Fibroblast of mammary gland (primary cell): ENCODE measurements at places on chromosomes 11 and 22.

DNA sequence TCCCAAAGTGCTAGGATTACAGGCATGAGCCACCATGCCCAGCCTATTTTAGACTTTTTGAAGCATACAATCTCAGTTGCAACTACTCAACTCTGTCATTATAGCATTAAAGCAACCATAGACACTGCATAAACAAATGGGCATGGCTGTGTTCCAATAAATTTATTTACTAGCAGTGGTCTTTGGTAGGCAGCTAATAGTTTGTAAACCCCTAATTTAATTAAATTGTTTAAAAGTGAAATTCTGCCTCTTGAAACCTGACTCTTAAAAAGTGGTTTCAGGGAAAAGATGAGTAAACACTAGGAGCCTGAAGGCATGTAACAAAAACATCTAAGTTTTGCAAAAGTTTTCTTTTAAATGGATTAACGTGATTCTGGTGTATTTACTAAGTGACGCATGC lies 1364.5 kb downstream of the LRRC4C start:
- no peak for DNase-seq

DNA sequence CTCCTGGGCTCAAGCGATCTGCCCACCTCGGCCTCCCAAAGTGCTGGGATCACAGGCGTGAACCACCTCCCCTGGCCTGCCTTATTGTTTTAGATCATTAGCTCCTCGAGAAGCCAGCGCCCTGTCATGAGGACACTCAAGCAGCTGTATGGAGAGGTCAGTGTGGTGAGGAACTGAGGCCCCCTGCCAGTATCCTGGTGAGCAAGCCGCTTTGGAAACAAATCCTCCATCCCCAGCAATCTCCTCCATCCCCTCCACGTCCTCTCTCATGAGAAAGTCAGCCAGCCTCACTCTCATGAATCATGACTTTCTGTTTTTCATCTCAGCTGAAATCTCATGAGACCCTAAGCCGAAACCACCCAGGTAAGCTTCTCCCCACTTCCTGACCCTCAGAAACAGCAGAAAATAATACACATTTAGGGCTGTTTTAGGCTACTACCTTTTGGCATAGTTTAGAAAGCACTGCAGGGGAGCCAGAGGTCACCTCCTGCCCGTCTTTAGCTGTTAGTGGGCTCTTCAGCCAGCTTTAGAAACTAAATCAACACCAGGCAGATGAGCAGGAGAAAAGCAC lies 56.0 kb downstream of the CTTN start:
- no peak for DNase-seq

DNA sequence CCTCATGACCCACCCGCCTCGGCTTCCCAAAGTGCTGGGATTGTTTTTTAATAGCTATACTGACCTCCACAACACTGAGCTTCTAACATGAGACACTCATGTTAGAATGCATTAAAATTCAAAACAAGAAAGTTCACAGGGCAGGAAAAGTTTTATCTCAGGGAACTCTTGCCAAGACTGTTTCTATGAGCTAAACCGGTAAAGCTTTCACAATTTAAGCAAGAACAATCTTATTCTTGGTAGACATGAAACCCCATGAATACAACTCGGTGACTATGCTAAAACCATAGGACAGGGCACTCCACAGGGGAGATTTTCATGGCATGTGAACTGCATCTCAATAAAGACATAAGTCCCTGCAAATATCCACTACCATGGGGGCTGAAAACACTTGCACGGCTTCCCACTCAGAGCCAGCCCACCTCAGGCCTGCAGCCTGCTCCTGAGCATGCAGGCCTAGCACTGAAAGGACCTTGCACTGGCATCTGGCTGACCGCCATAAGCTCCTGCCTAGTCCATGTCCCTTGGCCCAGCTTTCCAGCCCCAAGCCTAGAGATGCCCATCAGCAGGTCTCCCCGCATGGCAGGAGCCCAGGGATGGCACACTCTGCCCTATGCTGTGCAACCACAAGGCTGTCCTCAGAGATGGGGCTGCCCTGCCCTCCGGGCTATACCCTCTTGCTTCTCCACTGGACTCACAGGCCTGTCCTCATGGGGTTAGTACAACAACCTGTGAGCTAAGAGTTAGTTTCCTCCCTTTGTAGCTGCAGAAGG lies 58.4 kb downstream of the DGCR2 start:
- no peak for DNase-seq

GRCh38 chr11:85913513-85913912 lies 58.3 kb downstream of the CCDC83 start:
- no peak for DNase-seq

DNA sequence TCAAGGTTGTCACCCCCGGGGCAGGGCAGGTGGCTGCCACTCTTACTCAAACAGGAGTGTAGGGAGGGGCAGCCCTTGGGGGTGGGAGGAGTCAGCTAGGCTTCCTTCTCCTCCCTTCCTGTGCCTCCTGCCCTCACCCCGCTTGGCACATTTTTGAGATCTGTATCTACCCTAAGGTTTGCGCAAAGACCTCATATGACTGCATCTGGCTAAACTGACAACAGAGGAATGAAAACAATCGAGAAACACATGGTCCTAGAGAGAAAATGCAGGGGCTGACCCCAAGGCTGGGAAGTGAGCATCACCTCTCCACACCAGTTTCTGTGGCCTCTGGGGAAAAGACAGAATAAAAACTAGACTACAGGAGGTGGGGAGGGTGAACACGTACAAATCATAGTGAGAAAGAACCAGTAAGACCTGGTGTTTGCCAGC lies 28.1 kb downstream of the IGSF9B start:
- no peak for DNase-seq

GRCh38 chr11:67053896-67054329 lies 2.7 kb upstream of the RHOD start:
- DNase-seq = peak; percentile 51

GRCh38 chr11:88484873-88485621 lies 147.5 kb upstream of the CTSC start:
- peak; percentile 54 for DNase-seq

DNA sequence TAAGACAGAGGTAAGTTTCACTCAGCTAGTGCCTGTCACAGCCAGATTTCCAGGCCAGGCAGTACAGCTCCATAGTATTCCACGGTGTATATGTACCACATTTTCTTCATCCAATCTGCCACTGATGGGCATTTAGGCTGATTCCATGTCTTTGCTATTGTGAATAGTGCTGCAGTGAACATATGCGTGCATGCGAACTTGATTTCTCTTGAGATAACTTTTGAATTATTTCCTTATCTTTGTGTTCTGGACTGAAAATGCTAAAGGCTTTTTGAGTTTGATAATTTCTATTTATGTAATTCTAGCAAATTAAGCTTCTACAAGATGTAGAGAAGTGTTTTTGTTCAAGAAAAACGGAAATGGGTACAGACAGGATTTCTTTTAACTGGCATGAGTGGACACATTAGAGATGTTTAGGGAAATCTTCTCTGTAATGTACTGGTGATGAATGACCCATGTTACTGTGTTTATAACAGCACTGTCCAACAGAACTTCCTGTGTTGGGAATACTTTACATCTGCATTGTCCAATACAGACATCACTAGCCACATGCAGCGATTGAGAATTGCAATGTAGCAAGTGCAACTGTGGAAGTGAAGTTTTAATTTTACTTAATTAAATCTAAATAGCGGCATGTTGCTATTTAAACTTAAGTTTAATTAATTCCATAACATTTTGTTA lies 151.3 kb downstream of the CADM1 start:
- DNase-seq = no peak

DNA sequence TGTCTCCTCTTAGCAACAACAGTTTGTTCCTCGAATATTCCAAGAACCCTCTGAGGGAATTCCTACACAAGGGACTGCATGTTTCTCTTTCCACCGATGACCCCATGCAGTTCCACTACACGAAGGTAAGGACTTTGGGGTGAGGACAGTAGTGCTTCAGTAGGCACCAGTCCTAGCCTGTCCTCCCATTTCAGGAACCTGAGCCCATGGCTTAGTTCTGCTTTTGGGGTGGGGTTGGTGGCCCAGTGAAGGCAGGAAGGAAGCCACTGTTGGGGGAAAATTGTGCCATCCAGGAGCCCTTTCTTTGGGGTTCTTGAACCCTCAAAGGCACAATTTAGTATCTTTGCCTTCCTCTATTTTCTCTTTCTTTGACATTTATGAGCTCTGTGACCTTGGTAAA lies 38.2 kb downstream of the RNF141 start:
- DNase-seq = no peak

GRCh38 chr22:28395920-28396753 lies 283.5 kb downstream of the TTC28 start:
- DNase-seq = peak; percentile 47

DNA sequence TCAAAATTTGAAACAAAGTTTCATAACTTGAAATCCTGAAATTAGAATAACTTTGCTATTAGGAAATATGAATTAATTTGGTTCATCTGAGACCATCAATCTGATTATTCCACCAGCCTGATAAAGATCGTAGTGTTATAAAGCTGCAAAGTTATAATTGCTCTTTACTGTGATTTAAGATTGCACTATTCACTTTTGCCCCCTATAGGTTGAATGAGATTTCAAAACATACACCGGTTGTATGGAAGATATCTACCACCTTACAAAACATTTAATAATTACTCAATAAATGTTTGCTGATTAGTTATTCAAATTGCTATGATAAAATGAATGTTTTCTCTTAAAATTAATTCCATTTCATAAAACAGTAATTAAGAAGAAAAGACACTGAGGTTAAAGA lies 26.1 kb downstream of the APIP start:
- no peak for DNase-seq

DNA sequence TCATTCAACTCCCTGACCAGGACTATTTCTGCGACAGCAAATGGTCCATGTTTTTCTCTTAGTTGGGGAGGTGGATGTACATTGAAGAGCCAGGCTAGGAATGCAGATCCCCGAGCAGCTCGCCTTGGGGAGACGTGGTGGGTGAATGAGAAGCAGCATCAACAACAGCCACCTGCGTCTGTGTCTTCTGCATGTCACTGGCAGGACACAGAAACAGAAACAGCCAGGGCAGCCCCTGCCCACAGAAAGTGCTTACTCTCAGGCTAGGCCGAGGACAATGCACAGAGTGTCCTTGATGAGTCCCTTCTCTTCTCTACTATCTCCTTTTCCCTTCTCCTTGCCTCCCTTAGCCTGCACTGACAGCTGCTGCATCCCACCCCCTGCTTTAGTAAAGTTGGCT lies 541.9 kb upstream of the CADM1 start:
- DNase-seq = no peak

DNA sequence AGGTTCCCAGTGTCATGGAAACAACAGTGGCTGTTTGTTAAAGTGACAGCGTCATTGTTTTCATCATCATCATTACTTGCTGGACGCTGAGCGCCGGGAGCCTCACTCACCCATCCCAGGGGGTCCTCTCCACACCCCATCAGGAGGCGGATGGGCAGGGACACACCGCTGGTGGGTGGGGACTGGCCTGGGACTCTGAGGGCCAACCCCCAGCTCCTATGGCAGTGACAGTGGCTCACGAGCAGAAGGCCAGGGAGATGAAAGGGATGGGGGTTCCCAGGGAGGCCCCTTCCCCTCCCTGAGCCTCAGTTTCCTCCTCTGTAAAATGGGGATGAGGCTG lies 76.6 kb upstream of the PRR5 start:
- DNase-seq = no peak

DNA sequence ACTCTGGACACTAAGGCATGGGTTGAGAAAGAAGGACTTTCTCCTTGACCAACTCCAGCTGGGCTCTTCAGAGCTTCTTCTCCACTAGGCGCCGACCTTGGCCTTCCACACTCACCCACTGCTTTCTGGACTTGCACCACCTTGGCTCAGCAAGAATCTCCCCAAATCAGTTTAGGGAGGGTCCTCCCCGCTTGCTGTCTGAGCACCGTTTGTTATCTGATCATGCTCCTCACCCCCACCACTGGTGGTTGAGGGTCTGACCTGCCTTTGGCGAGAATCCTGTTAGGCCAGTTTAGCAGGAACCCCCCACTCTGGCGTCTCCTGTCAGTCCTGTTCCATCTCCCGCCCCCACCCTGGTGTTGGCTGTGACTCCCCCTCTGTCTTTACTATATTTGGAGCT lies 10.4 kb downstream of the APOL2 start:
- DNase-seq = no peak

DNA sequence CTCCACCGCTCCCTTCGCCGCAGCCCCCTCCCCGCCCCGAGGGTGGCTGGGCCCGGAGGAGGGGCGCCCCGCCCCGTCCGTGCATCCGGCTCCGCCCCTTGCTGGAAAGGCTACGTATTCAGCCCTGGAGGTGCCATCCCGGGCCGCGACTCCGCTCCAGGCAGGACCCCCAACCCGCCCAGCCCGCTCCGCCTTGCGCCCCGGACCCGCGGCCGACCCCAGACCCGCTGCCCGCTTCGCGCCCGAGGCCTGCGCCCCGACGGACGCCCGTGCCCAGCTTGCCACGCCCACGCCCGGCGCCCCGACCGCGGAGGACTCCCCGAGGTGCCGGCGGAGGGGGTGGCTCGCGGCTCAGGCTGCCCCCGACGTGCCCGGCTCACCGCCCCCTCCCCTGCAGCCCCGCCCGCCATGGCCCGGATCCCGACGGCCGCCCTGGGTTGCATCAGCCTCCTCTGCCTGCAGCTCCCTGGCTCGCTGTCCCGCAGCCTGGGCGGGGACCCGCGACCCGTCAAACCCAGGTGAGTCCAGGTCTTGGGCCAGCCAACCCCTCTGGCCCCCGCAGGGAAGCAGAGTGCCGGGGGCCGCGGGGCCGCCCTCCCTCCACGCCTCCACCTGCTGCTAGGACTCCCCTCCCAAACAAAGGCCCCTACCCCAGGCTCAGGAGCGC lies at the start of gene ADM2:
Gene ADM2, plus strand, starts transcription at position 104 of the 667 bp plus-strand sequence. Its CDS starts 305 bp downstream, at position 409.
- DNase-seq = no peak

DNA sequence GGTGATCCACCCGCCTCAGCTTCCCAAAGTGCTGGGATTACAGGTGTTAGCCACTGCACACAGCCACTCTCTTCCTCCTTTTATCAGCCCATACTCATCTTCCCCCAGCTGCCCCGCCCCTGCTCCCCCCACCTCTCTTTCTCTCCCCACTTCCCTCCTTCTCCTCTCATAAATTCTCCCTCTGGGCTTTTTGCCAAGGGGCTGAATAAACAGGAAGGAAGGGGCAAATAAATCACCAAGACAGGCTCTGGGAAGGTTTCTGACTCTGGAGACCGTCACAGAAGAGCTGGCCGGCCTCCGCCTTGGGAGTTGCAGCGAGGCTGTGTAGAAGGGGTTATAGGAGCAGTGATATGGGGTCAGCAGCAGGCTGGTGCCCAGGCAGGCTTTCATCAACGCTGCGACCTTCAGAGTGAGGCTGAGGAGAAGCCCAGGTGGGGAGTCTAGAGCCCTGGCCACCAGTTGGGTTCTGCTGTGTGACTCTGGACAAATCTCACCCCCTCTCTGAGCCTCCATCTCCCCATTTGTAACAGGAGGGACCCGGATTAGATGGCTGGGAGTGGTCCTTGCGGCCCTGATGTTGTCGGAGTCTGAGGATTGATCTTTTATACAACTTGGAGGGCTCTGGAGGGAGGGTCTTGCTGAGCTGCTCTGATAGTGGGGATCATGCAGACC lies 62.6 kb upstream of the RASD2 start:
- DNase-seq = peak; percentile 90

DNA sequence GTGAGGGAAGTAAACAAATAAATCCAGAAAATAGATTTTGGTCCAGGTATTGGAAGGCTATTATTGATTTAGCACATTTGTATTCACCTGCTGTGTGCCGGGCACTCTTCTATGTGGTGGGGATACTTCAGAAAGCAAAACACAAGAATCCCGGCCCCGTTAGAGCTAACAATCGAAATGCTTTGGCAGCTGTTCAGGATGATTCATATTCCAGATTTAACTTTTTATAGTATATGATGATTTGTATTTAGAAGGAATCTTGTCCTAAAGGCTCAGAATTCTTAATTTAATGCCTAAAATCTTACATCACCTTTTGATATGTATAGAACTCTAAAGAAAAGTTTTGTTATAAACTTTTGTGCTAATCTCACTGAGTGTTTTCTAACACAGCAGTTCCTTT lies 28.0 kb downstream of the ZC3H12C start:
- peak; percentile 79 for DNase-seq

GRCh38 chr22:30287648-30288418 lies 1.5 kb downstream of the CASTOR1 start:
- peak; percentile 88 for DNase-seq
